Cortex of kidney (tissue), 1 donor: ENCODE measurements at places on chromosomes 16 and 17.

DNA sequence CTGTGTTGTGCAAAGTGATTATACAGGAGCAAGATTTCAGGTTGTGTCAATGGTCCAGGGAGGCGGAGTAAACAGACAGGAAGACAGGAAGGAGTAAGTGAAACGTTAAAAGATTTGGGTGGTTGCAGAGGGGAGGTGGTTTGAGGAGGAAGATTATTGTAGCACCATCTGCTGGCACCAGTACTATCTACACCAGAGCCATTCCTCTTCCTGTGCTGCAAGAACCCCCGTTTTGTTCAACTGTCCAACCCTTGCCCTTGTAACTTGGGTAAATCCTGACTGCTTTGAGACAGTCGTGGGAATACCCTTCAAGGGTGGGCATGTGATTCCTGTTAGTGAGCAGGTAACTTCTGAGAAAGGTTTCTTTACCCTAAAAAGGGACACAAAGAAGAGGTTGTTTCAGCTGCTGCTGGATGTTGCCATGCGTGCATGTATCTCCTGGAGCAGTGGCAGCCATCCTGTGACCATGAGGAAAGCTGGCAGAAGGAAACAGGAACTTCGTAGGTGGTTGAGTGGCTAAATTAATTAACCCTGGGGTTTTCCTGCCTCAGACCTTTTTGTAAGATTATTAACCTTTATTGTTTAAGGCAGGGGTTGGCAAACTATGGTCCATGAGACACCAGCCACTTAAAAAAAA lies 124.1 kb downstream of the PRKCA start:
- DNase-seq = no peak

DNA sequence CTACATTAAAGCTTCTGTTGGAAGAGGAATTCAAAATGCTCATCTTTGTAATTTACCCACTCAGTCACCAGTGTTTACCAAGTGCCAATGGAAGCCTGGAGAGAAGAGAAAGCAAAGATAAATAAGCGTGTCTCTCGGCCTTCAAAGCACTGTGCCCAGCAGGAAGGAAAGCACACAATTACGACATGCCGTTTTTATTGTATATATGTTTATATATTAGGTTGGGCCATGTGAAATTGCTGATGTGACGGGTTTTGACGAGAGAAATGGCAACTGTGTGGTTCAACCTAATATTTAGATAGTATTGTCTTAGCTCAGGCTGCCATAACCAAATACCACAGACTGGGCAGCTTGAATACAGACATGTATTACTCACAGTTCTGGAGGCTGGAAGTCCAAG lies 79.3 kb upstream of the HSBP1 start:
- no peak for DNase-seq

- DNase-seq = no peak
Measured at GRCh38 chr17:58280480-58281217, at the start of gene MPO. MPO (minus strand) TSS chr17:58280935; CDS start chr17:58280758, 177 bp downstream.

DNA sequence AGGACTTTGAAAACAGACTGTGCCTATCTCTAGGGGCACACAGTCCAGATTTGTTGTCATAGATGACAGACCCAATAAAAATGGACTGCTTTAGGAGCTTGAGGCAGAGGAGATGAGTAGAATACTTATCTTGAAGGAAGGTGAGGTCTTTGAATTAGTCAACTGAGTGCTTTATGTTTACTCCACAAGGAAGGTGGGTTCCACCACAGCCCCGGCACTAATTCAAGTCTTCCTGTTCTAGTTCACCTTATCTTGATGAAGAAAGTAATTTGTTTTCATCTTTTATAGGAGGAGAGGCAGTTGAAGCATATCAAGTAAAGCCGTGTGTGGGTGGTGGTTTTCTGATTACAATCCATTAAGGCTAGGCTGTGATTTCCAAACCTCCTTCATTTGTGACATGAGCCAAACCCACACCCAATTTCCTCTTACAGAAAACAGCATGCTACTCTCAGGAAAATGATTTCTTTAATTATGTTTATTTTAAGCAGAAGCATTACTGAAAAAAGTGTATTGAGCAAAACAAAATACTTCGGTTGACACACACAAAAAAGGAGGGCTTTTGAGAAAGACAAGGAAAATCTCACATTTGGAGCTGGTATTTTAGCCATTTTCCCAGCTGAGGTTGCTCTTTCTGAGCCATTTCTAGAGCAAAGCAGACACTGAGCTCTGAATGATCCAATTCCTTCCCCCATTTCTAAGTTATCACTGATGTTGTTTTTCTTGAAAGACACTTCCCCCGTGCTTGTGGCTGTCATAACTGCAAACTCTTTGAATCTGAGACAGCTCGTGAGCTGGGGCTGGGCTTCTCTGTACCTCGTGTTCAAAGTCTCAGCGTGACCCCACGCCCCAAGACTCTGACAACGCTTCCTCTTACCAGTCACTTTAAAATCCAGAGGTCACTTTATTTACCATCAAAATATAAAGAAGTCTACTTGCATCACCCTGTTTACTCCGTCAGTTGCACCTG lies 35.4 kb downstream of the CDRT15 start:
- no peak for DNase-seq

GRCh38 chr16:30491744-30492308 lies 19.3 kb downstream of the ITGAL start:
- DNase-seq = no peak

GRCh38 chr17:1558401-1558800 lies 4.2 kb downstream of the PITPNA start:
- DNase-seq = no peak

DNA sequence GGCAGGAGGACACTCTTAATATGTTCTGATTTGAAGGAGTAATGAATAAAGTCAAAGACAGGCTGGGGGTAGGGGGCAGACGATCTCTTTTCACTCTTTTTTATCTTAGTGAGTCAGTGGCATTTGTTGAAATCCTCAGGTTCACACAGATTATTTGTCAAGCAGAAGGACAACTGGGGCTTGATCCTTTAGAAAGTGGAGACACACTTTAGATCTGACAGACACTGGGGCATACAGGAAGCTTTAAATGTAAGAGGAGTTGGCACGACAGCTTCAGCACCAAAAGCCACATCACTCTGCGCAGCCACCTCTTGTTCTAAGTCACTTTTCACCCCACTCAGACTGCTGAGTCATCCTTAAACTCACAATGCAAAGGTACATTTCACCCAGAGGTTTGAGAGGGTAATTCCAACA lies 121.5 kb downstream of the STXBP4 start:
- no peak for DNase-seq

GRCh38 chr16:67804853-67805542 lies 1.4 kb downstream of the RANBP10 start:
- no peak for DNase-seq

- DNase-seq = no peak
Measured at GRCh38 chr17:81651692-81652091, 4.7 kb downstream of the PDE6G start.

GRCh38 chr17:62032480-62032879 lies 32.6 kb downstream of the MED13 start:
- no peak for DNase-seq

DNA sequence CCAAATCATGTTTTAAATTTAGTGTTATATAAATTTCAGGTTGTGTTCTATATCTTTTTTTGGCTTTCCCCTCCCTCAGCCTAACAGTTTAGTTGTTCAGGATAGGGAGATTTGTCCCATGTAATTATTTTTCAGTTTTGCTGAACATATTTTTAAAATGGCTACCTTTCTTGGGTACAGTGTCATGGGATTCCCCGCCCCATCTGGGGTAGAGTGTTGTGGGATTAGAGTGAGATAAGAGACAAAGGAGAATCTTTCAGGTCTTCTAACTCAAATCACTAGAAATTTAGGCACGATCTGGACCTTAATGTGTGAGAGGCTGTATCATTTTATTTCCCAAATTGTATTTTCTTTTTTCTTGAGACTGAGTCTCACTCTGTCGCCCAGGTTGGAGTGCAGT lies 24.8 kb downstream of the NFAT5 start:
- no peak for DNase-seq

DNA sequence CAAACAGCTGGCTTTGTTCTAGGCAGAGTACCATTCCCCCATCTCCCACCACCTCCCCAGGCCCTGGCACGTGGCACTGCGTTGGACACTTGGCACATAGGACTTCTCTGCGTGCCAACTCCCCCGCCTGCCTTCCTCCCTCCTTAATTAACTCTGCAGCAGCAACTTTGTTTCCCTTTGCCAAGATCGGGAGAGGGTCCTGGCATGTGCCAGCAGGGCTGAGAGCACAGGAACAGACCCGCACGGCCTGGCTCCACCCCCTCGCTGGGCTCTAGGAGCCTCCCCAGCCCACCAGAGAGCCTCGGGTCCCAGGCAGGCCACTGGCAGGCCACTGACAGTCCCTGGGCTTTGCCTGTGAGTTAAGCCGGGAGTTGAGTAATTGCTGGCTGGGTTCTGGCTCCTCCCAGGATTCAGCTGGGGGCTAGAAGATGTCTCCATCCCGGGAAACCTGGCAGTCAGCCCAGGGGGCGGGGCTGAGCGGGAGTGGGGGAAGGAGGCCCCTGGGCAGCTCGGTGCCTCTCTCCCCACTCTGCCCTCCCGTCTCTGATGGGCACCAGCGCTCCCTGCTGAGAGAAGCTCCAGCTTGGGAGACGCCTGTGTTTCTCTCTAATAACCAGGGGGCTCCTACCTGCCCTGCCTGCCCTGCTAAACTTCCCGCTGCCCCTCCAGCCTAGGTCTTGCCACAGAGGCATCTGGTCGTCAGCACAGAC lies 224.0 kb upstream of the TNRC6C start:
- DNase-seq = no peak

DNA sequence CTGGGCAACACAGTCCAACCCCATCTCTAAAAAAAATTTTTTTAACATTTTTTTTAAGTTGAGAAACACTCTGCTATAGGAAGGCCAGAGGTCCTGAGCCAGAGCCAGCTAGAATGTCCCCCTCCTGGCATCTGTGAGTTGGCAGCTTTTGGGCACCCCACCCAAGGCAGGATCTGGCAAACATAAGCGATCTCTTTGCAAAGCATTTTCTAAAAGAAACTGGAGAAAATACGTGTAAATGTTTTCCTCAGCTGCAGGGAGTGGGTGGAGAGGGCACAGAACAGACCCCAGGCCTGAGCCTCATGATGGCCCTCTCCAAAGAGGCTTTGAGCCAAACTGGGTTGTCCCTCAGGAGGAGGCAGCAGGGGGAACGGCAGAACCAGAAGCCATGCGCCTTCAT lies 11.7 kb downstream of the CAVIN1 start:
- DNase-seq = no peak

DNA sequence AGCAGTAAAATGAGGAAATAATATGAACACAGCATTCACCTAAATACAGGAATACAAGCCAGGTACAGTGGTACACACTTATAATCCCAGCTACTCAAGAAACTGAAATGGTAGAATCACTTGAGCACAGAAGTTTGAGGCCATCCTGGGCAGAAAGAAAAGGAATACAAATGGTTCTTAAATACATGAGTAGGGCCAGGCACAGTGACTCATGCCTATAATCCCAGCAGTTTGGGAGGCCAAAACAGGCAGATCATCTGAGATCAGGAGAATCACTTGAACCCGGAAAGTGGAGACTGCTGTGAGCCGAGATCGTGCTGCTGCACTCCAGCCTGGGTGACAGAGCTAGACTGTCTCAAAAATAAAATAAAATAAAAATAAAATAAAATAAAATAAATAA lies 23.0 kb upstream of the SMG8 start:
- no peak for DNase-seq

DNA sequence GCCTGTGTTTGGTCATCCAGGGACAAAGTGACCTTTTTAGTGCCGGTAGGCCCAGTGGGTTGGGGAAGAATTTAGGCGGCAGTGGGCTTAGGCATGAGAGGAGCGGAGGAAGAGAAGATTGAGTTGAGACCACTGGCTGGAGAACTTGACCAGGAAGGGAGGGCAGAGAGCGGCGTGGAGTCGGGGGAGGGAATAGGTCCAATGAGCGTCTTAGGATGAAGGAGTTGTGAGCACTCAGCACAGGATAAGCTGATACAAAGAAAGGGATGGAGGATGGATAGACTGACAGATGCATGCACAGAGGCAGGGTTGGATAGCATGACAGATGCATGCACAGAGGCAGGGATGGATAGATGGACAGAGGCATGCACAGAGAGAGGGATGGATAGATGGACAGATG lies 8.0 kb downstream of the IL32 start:
- DNase-seq = no peak

GRCh38 chr17:1422885-1423284 lies 22.9 kb upstream of the YWHAE start:
- no peak for DNase-seq

- DNase-seq = no peak
Measured at GRCh38 chr17:81909966-81910839, 996 bp downstream of the PCYT2 start.

DNA sequence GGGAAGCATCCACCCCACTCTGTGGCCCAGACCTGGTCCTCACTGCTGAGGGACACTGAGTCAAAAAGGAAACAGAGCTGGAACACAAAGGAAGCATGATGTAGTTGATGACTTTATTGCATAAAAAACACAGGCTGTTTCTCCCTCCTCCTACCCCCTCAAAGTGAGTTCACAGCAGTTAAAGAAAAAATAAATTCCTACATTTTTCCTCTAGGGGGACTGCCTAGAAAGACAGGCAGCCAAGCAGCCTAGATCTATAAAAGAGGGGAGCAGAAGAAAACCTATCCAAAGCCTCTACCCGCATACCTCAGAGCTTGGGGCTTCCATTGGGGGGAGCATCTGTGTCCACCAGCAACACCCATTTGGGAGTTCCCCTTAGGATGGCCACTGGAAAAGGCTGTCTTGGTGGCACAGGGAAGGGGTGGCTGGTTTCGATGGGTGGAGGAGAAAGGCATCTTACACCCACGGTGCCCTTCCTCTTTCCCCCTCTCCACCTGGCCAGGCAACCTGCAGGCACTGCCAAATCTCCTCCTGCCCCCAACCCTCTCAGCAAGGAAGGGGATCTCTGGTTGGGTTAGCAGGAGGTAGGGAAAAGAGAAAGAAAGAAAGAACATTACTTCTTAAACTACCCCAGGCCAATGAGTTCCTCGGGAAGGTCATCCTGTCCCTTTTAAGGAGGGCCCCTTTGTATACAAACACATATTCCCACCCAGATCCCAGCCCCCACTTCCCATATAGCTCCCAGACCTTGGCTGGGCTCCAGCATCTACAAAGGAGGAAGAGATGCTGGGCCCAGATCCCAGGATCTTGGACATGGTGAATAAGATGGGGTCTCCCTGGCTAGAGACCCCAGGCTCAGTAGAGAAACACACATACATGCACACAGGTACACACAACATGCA lies 4.0 kb upstream of the SCRN2 start:
- no peak for DNase-seq
